Astrocyte of the hippocampus (primary cell): ENCODE measurements at places on chromosomes 3 and 15.
A peak's percentile ranks its signal among the peaks of the same experiment; 100 is the strongest.

DNA sequence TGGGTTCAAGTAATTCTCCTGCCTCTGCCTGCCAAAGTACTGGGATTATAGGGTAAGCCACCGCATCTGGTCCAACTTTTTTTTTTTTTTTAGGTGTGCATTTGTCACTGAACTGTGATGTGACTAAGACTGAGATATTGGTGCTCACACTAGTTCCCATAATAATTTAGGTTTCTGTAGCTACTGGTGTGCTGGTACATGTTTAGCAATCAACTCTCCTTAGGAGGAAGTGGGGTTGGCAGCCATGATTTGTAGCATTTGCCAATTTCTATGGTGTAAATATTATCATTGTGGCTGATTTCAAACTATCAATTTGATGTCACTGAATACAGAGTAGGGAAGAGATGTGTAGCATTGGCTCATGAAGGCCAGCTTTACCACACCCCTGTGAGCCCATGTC lies 372.7 kb downstream of the EDEM1 start:
- DNase-seq, result no peak

- no peak for DNase-seq
Measured at GRCh38 chr3:159451067-159451466, 537.6 kb upstream of the IL12A start.

GRCh38 chr3:156707588-156707987 lies 33.2 kb downstream of the TIPARP start:
- no peak for DNase-seq

- DNase-seq, result peak; percentile 42
Measured at GRCh38 chr3:74351213-74351612, 263.2 kb downstream of the CNTN3 start.

DNA sequence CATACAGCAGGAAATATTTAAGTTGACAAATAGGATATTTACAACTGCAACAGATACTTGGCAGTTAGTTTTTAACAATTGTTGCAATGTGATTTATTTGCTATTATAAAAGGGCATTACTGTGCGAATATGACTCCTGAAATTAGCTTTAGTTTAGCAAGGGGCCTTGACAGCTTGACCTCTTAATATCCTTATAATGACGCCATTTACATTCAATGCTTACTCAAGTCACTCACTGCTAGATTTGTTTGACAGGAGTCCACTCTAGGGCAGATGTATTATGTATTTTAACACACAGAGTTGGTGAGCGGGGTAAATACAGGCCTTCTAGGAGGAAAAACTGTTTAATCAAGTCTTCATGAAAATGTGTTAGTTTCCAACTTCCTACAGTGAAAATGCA lies 58.1 kb upstream of the C15orf61 start:
- no peak for DNase-seq

GRCh38 chr15:47708161-47708980 lies 8.9 kb upstream of the SEMA6D start:
- DNase-seq, result no peak

- DNase-seq, result no peak
Measured at GRCh38 chr3:184506561-184506991, 55.0 kb upstream of the EPHB3 start.

- DNase-seq, result no peak
Measured at GRCh38 chr15:87300146-87300545, 956.4 kb downstream of the NTRK3 start.

GRCh38 chr3:76122007-76122406 lies 336.7 kb upstream of the ZNF717 start:
- DNase-seq, result peak; percentile 19

- no peak for DNase-seq
Measured at GRCh38 chr3:11009898-11010297, 17.4 kb downstream of the SLC6A1 start.
